ENCODE measurements at places on chromosomes 16 and 17. TPM values are rescaled to one million over a fixed set of nuclear protein-coding genes. Genes with fewer than 3 reads are reported as not detected.

Gene RNF157
- 0.03 TPM for polyA plus RNA-seq

Gene ZNF830
- 2.1 TPM for polyA plus RNA-seq

Gene G6PC1
- not detected for polyA plus RNA-seq

Gene SSTR5
- polyA plus RNA-seq = not detected

Gene KRT24
- not detected for polyA plus RNA-seq

DNA sequence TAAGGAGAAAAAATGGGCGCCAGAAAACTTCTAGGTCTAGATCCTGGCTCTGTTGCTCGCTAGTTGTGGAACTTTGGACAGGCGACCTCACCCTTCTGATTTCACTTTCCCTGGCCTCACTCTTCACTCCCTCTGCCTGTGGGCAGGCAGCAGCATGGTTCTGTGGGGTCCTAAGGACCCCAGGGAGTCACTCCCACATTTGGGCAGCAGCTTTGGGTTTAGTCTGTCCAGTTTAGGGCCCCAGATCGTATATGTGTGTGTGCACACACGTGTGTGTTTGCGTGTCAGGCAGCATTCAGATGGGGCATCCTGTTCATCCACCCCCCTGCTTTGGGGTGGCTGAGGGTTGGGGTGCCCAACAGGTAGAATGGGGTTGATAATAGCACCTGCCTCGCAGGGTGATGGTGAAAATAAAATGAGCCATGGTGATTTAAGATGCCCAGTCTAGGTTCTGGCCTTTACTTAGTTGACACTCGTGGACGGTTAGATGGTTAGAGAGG lies 102.2 kb downstream of the RAB11FIP4 start:
- DNase-seq = no peak

DNA sequence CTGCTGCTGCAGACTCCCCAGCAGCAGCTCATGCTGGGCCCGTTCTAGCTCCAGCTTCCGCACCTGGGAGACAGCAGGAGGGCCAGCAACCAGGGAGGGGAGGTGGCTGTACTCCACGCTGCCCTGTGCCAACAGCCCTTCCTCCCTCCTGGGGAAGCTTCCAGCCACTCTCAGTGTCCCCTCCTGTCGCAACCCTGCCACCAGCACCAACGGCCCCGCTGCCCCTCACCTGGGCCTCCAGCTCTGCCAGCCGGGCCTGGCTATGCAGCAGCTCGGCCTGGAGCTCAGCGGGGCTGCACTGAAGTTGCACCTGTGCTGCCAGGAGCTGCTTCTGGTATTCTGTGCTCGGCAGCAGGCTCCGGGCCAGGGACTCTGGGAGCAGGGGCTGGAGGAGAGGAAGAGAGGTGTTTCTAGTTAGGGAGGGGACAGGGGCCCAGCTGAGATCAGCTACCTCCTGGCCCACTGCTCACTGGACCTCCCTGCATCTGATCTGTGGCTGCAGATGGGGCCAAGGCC lies 15.4 kb upstream of the MRPL38 start:
- DNase-seq = no peak

DNA sequence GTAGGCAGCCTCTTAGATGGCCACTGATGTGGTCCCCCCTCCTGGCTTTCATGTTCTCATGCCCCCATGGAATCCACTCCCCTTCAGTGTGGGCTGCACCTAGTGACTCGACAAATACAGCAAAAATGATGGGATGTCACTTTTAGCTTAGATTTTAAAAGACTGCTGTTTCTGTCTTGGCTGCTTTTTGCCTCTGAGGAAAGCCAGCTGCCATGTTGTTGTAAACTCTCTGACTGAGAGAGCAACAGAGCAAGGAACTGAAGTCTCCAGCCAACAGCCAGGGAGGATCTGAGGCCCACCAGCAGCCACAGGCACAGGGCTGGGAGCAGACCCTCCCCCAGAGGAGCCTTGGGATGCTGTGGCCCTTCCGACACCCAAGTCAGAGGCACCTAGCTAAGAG lies 60.6 kb upstream of the MARCHF10 start:
- no peak for DNase-seq

DNA sequence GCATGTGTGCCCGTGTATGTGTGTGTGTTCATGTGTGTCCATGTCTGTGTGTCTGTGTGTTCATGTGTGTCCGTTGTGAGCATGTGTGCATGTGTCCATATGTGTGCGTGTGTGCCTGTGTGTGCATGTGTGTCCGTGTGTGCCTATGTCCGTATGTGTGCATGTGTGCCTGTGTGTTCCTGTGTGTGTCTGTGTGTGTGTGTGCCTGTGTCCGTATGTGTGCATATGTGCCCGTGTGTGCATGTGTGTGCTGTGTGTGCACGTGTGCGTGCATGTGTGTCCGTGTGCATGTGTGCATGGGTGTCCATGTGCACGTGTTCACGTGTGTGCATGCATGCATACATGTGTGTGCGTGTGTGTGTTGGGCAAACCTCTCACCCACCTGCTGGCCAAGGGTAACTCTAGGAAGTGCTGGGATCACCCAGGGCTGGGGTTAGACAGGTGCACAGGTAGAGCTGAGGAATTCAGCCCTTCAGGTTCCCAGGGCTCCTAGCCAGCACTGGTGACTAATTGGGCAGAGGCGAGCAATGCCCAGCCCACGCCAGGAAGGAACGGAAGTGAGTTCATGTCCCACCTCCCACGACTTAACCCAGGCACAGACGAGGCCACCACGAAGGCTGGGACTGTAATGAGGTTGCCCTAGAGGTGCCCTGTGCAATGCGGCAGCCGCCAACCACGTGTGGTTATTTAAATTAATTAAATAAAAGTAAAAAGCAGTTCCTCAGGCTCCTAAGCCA lies 8.2 kb upstream of the CSNK1D start:
- DNase-seq = no peak

DNA sequence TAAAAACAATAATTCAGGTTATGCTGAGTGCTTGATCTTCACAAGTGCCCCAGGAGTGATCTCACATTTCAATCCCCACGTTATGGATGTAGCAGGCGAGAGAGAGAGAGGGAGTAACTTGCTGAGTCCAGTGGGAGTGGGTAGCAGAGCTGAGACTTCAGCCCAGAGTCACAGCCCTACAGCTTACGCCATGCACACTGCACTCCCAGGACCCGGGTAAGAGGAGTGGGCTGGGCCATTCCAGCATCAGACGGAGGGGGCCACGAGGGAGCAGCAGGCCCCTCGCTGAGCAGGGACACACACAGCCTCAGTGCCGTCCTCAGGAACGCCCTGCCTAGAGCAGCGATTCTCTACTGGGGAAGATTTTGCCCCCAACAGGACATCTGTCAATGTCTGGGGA lies 9.8 kb upstream of the KIF19 start:
- no peak for DNase-seq
